ENCODE measurements at places on chromosomes 4 and X.

DNA sequence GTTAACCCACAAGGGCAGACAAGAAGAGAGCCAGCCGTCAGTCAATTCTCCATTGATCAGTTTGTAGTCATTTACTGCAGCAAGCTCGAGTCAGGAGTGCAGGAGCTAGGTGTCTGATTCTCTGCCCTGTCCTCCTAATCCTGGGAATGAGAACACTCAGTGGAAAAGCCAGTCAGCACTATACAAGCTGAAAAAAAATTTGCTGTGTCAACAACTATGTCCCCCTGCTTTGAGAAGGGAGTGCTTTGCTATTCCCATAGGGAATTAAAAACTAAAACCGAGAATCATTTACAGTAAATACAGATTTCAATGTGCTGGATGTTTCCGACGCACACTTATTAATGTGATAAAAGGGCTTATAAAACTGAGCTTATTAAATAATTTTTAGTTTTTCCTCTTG is 84.2 kb downstream of the GRIA2 start:
- DNase-seq, result no peak

DNA sequence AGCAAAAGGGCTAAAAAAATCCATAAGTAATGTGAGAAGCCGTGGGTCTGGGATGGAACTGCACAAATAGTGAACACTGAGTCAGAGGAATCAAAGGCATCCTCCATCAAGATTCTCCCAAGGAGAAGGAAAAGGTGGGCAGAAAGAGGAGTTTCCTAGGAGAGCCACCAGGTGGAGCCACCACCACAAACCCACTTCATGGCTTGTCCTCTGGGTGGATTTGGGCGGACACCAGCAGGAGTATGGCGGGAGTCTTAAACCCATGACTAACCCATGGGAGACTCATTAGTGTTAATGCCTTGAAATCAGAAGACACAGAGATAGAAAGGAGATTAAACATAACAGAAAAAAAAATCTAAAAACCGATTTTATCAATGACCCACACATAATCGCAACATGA is 147.7 kb downstream of the SH3KBP1 start:
- DNase-seq, result peak; percentile 71

- DNase-seq, result no peak
Measured at GRCh38 chrX:110440016-110440805, 81.6 kb downstream of the RTL9 start.

DNA sequence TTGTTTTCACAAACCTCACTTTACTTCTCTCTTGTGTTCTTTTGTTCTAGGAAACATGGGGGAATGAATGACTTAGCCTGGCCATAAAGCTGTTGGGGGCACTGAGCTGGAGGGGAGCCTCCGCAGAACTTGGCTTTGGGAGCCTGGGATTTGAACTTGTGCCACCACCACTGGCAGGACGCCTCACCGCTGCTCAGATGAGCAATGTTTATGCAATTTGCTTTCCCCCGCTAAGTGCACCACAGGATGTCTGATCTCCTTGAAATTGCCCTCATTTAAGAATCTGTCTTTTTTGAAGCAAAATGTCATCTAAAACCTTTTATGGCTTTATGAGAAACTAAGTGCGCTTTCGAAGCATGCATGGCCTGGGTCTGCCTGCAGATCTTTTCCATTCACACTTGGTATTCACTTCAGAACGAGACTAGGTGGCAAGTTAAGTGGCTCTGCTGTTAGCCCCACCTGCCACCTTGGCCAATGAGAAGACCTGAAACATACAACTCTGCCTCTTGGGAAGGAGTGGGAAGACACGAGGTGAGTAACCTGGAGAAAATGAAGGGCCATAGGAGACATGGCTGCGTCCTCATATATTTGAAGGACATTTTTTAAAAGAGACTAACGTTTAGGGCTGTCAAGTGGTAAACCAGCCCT is 119.3 kb downstream of the LDB2 start:
- DNase-seq, result no peak

DNA sequence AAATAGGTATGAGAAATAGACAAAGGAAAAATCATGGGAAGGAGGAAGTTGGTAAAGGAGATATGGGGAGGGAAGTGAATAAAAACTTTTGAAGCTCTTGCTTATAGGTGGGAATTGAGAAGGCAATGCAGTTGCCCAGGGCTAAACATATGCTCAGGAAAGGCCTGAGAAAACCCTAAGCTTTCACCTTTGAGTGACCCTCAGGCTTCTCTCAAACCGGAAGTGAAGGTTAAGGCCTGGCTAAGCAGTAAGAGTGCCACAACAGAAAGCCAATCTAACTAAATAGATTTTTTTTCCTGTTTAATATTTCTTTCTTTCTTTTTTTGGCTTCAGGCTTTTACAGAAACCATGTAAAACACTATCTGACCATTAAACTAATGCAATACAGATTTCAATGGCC is 69.5 kb upstream of the GABRA3 start:
- DNase-seq, result no peak

DNA sequence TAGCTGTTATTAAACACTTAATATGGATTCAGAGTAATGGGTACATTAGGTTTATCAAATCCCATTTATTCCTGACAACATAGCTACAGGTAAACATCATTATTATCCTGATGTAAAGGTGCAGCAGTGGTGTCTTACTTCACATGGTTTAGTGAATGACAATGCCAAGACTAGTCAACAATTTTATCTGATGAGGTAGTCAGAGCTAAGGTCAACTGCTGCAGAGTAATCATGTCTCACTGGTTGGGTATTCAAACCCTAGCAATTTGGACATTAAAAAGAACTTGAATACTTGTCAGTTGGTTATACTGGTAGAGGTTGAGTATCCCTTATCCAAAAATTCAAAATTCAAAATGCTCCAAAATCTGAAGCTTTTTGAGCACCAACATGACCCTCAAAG is 117.6 kb downstream of the MAB21L2 start:
- DNase-seq, result no peak

- no peak for DNase-seq
Measured at GRCh38 chr4:180028682-180029081, 2214.5 kb upstream of the TENM3 start.

- no peak for DNase-seq
Measured at GRCh38 chrX:150018931-150019361, 80.7 kb upstream of the EOLA2 start.

- no peak for DNase-seq
Measured at GRCh38 chr4:147104768-147105167, 159.1 kb upstream of the TTC29 start.

GRCh38 chr4:151175233-151175632 is 75.8 kb downstream of the RPS3A start:
- DNase-seq, result no peak

DNA sequence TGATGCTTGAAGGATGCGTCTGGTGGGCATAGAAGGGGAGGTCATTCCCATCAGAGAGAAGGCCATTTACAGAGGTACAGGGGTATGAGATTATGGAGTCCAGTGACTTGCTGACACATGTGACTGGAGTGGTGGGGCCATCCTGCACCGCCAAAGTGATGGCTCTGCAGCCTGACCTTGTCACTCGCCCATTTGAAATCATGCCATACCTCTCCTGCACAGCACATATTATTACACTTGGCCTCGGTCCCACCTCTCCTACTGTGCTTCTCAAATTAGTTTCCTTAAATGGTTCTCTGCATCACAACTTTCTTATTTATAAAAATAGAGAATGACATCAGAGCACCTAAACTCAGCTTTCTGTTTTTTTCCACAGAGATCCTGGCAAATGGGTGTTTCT is 60.7 kb upstream of the HAND2 start:
- DNase-seq, result no peak

DNA sequence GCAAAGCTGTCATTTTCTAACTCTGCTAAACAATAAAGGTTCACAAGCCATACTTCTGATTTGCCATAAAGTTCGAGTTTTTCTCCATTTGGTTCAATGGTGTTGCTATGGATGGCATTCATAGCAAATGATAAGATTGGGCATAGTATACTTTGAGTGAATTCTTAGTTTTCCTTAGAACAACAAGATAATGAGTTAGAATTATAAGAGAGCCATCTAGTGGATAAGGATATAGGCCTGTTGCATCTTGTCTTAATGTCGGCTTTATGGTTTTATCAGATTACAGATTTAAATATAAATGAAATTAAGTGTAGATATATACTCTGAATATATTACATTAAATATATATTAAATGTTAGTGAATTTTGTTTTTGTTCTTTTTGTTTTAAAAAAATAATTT is 644.6 kb downstream of the IL1RAPL1 start:
- DNase-seq, result no peak

GRCh38 chrX:34053931-34054330 is 78.2 kb downstream of the FAM47A start:
- DNase-seq, result no peak

DNA sequence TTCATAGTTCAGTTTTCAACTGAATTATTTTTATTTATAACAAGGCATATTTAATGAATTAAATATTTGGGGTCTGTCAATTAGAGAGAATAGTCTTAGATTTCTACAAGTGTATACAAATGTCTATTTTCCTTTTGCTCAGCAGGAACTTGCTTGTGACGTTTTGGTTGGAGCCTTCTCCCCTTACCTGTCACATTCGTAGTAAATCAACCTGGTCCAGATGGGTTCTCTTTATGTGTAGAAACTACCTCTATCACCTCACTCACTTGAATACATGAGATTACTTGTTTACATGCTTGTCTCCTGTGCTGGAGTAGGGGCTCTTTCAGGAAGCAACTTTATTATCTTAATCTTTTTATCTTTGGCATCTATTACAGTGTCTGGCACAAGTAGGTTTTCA is 938.3 kb upstream of the IGFBP7 start:
- no peak for DNase-seq

- DNase-seq, result no peak
Measured at GRCh38 chr4:153735906-153736461, 23.8 kb downstream of the RNF175 start.

- no peak for DNase-seq
Measured at GRCh38 chr4:29423836-29424721, 1296.1 kb upstream of the PCDH7 start.

DNA sequence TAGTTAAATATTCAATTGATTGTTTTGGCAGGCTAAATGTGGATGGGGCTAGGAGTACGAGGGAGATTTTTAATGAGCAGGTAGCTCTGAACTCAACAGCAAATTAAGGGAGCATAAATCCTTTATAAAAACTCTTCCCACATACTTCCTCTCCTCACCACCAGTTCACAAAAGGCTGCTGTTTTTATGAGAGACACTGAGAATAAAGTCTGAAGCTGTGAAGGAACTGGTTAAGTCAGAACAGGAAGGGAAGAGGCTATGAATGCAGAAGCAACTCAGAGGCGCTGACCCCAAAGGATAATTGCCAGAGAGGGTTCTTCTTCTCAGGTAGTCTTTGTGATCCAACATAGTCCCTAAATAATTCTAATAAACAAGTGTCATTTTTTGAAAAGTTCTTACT is 406.1 kb downstream of the GPM6A start:
- no peak for DNase-seq

- DNase-seq, result no peak
Measured at GRCh38 chr4:185358959-185359358, 36.8 kb downstream of the LRP2BP start.

- DNase-seq, result no peak
Measured at GRCh38 chr4:20044966-20045365, 206.7 kb upstream of the SLIT2 start.

GRCh38 chrX:112147206-112147605 is 64.6 kb upstream of the TRPC5 start:
- DNase-seq, result no peak

DNA sequence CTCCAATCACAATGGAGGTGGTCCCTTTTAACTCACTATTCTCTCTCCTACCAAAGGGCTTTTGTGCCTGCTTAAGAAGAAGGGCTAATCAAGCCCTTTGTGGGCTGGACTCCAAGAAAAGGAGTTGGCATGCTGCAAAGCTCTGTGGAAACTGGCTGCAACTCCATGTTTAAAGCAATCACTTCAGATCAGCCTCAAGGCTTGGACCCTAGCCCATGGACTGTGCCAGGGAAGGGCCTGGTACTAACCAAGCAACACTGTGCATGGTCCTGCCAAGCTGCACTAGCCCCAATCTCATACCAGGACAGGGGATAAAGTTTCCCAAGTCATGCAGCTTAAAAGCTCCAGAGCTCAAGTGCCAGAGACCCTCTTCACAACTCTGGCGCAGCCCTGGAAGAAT is 86.7 kb downstream of the ATP8A1 start:
- DNase-seq, result no peak

GRCh38 chrX:78199851-78200250 is 60.4 kb upstream of the TAF9B start:
- DNase-seq, result no peak

DNA sequence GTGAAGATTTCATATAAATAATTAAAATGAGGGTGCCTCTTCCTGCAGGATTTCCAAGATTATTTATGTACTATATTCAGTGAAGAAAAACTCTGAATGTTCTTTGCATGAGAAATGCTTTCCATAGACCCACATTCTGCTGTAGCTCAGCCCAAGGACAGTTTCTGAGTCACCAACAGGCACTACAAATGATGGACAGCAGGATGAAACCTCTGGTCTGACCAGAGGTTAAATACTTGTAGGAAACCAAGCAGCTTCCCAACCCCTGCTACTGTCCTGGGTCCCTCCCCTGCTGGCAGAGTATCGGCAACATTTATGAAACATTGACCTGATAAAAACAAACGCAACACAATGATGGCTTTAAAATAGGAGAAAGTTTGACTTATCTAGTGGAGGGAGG is 73.1 kb downstream of the CXXC4 start:
- DNase-seq, result no peak

- no peak for DNase-seq
Measured at GRCh38 chrX:51026862-51027261, 116.3 kb downstream of the BMP15 start.

- DNase-seq, result no peak
Measured at GRCh38 chrX:149799938-149800337, 18.2 kb downstream of the MAGEA9 start.

DNA sequence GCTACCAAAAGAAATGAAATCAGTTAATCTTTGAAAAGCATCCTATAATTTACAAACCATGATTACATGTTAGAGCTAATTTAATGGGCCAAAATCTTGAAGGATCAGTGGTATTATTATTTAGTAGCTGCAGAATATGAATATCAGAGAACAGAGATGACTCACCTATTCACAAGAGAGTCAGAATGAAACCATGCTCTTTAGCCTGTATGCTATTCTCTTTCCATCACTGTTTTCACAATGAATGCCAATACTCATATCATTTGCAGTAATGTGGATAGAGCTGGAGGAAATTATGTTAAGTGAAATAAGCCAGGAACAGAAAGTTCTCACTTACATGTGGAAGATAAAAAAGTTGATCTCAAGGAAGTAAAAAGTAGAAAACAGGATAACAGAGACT is 414.1 kb downstream of the CENPC start:
- DNase-seq, result no peak

DNA sequence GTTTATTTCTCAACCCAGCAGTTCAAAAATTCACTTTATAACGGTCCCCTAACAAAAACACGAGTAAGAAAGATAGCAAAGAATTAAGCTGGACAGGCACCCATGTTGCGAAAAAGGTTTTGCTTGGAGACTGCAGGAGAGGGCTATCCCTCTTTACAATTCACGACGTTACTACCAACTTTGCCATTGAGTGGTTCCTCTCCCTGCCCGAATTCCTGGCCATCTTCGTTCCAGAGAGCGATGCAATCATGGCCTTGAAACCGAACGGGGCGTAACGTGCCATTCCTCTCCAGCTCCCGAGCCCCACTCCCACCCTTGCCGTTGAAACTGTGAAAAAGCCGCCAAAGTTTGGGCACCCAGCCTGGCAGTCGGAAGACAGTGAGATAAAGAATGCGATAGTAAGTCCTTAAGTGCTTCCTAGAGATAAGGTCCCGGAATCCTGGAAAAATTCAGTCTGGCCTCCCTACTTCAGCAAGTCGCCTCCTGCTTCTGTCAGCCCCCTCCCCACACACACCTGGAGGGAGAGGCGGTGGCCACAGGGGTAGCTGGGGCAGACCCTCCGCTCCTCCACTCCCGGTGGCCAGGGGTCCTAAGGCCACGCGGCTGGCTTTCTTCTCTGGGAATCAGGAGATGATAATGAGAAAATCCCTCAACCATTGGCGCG is 65.2 kb downstream of the FBXO8 start:
- DNase-seq, result no peak

Data from activated CD8-positive, alpha-beta memory T cell treated with anti-CD3 and anti-CD28 coated beads for 24 hours (primary cell).